ENCODE measurements at places on chromosomes 4 and X.

GRCh38 chr4:150251752-150252190 is 173.5 kb downstream of the DCLK2 start:
- no peak for DNase-seq

DNA sequence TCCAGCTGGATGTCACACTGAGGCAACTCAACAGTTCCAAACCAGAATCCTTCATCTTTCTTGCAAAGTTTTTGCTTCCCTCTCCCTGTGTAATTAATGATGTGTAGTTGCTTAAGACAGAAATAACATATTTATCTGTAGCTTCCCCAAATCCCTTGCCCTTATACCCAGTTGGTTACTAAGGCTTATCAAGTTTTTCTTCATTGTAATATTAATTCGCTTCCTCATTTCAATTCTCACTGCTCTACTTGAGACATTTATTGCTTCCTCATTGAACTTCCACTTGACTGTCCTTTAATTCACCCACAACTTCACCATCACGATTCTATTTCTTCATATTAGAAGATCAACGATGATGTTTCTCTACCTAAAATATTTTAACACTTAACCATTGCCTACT is 386.6 kb upstream of the CPEB2 start:
- no peak for DNase-seq

GRCh38 chr4:6359536-6360308 is 90.1 kb downstream of the WFS1 start:
- no peak for DNase-seq

- DNase-seq, result peak; percentile 33
These were observed 27.8 kb upstream of the PSAPL1 start for GRCh38 chr4:7462509-7462971.

DNA sequence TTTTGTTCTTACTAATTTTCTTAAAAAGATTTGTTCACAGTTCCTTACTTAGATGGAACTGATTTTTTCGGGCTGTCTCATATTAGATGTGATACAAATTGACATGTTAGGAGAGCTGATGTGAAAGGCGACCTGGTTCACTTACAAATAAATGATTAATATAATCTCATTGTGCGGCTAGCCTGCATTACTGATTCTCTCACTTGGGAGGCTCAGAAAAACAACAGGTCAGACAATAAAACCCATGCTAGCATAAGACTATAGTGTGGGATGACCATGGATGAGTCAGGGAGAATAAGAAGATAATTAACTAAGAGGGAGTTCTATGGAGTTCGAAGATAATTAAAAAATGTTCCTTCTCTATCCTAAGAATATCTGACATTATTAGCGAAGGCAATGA is 40.8 kb downstream of the RTL9 start:
- no peak for DNase-seq

GRCh38 chr4:45350438-45350837 is 624.1 kb upstream of the GNPDA2 start:
- DNase-seq, result no peak

DNA sequence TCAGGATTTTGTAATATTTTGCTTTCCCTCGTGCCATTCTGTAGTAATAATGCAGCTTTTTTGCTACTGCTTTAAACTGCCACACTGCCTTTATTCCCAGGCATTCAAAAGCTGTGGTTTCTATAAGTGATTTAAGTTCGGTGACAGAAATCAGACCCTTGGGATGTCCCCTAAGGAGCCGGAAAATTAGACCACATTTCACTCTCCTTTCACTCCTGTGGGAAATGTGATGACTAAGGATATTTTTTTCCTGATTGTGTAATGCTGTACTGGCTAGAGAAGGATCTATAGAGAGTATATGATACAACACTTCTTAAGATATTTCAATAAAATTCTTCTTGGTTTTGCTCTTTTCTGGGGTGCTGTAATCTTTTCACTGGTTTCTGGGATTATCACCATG is 24.4 kb downstream of the UGT2A3 start:
- DNase-seq, result no peak

DNA sequence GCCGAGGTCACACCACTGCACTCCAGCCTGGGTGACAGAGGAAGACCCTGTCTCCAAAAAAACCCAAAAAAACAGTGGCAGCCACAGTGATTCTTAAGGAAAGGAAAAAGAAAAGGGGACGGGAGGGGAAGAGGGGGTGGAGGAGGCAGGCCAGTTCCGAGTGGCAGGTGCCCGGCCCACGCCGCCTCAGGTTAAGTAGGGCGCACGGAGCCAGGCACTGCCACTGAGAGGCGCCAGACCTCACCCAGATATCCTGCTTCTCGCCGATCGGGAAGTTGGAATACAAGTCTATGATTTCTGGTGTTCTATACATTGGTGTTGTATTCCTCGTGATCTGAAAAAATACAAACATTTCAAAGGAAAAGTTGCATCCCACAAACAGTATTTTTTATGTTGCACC is 35.9 kb downstream of the GAK start:
- DNase-seq, result no peak

DNA sequence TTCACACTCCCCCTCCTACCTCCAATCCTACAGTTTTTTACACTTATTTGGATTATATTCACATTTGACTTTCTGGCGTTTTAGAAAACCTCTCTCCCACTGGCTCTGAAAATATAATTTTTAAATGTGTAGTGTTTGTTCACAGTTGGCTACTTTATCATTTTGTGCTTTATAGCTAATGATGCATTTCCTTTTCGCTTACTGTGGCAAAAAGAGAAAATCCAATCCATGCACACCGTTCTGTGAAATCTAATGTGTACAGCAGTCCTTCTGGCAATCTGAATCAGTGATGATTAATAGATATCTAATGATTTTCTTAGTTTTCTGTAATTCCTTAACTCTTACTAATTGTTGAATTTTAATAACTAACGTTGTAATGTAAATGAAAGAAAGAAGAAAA is 271.5 kb downstream of the ARAP2 start:
- no peak for DNase-seq

GRCh38 chrX:27893211-27893610 is 85.4 kb downstream of the MAGEB10 start:
- DNase-seq, result no peak

DNA sequence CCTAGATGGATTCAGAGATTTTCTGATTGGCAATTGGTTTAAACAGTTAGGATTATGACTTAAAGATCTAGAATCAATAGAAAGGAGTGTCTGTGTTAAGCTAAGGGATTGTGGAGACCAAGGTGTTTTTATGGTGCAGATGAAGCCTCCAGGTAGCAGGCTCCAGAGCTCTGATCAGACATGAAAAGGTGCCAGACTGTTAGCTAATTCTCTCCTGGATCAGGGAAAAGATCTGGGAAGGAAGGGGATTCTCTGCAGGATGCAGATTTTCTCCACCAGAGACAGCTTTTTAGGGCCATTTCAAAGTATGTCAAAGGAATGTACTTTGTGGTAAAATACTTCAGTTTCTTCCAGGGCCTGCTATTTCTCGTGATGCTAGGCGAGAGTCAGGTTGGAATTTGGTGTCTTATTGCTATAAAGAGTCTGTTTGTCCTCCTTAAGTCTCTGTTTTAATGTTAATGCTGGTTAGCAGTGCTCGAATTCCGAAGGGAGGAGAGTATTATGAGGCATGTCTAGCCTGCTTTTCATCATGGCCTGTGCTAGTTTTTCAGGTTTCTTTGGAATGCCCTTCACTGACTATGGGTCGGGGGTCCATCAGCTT is 12.0 kb upstream of the GPR78 start:
- no peak for DNase-seq

GRCh38 chrX:71184803-71185495 is 38.1 kb upstream of the GJB1 start:
- DNase-seq, result no peak
